ENCODE measurements at places on chromosomes 2 and 18. TPM values are rescaled to one million over a fixed set of nuclear protein-coding genes. Genes with fewer than 3 reads are reported as not detected.

DNA sequence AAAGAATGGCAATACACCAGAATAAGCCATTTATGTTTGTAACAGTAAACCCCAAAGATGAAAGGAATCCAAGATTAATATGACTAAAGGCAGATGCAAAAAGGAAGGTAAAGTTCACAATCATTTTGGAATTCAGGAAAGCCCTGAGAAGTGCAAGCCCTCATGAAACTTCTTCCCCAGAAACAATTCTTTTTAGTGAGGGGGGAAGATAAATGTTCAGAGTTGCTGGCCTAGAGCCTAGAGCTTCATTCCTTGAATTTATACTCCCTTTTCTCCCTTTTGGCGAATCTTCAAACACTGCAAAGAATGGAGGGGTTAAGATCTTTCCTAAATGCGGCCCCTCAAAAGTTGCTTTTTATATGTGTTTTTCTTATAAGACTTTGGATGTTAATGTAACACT lies 368.8 kb downstream of the MEIS1 start:
- DNase-seq = no peak

- no peak for DNase-seq
Observed at GRCh38 chr2:122129399-122129798, 373.9 kb downstream of the TSN start.

GRCh38 chr2:19670303-19670702 lies 231.5 kb downstream of the TTC32 start:
- DNase-seq = no peak

DNA sequence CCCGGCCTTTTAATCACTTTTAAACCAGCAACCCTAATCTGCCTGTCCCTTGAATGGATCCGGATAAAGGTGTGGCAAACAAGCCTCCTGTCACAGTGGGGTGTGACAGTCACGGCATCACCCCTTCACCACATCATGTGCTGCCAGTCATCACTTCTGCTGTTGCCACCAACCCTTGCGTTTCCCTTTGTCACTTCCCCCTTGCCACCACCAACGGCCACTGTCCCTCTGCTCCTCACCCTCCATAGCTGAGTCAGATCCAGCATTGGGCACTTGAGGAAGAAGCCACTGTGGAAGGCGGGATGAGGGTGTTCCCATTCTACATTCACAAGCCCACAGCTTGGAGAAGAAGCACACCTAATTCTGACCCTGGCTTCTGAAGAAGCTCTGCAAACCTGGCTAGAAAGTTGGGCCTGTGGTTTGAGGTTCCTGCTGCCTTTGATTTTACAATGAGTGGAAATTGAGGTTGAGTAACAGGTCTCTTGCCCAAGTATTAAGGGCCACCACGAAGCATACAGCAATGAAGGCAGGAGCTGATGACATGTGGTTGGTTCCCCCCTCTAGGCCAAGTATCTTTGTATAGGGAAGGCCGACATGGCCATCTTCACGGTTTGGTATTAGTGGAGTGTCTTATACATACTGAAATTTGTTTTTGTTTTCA lies 22.9 kb upstream of the DARS1 start:
- peak; percentile 88 for DNase-seq

DNA sequence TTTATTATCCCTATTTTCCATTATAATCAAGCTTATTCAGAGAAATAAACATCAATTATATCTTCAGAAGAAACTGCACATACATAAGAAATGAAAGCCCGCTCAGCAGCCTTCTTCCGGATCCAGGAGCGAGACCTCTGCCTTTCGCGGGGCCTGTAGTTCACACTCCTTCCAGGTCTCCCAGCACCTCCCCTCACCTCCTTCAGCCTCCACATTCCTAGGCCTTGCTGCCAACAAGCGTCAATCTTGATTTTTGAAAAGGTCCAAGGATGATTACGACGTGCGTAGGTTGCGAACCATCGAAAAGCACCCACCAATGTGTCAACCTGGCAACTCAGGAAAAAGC lies 355 bp upstream of the KIDINS220 start:
- no peak for DNase-seq

DNA sequence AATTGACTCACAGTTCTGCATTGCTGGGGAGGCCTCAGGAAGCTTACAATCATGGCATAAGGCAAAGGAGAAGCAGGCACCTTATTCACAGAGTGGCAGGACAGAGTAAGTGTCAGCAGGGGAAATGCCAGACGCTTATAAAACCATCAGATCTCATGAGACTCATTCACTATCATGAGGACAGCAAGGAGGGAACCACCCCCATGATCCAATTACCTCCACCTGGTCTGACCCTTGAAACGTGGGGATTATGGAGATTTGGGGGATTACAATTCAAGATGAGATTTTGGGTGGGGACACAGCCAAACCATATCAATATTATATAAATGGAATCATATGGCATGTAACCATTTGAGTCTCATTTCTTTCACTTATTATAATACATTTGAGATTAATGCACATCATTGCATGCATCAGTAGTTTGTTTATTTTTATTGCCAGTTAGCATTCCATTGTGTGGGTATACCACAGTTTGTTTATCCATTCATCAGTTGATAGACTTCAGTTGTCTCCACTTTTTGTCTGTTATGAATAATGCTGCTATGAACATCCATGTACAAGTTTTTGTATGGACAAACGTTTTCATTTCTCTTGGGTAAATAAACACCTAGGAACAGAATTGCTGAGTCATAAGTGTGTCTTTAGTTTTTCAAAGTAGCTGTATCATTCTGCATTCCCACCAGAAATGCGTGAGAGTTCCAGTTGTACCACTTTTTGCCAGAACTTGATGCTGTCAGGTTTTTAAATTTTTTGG lies 5.8 kb upstream of the SRBD1 start:
- no peak for DNase-seq

DNA sequence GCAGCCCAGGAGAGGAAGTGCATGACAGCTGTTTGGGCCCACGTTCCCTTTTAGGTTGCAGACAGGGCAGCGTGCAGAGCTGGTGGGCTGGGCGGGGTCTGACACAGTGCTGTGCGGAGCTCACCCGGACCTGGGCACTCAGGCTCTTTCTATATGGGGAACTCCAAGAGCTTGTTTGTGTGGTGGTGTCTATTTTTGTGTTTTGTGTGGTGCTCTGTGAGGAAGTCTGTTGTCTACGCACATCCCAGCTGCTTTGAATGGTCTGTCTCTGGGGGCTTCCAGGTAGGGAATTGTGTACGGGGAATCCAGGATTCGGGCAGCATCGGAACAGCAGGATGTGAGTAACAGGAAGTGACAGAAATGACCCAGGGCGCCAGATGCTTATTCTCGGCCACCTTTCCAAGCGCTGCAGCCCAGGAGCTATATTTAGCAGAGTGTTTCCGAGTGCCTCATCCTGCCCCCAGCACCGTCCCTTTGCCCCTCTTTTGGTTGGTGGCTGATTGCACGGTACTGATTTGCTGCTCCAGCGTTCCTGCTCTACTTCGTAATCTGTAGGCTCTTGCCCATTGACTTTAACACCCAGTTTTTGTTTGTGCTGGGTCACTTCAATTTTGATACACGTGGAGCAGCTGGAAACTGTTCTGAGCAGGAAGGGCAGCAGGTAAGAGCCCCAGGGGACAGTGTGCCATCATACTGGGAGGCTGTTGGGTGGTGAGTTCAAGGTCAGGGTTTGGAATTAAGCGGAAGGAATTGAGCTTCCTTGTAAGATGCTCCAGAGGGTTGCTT lies 64.7 kb downstream of the DGKD start:
- no peak for DNase-seq

DNA sequence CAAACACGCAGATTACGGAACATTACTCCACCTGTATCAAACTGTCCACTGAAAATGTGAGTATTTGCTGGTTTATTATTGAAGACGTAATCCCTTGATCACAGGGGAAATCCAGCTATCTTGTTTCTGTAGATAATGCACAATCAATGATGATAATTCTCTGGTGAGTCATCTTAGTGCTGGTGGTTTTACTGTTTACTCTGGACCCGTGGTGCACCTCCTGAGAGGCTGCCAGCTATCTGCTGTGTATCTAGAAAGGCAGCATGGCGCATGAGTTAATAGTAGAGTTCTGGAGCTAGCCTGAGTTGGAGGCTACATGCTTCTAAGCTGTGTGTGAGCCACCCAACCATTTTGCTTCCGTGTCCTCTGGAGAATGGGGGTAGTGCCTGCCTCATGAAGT lies 6.5 kb downstream of the NCAPH start:
- DNase-seq = no peak

DNA sequence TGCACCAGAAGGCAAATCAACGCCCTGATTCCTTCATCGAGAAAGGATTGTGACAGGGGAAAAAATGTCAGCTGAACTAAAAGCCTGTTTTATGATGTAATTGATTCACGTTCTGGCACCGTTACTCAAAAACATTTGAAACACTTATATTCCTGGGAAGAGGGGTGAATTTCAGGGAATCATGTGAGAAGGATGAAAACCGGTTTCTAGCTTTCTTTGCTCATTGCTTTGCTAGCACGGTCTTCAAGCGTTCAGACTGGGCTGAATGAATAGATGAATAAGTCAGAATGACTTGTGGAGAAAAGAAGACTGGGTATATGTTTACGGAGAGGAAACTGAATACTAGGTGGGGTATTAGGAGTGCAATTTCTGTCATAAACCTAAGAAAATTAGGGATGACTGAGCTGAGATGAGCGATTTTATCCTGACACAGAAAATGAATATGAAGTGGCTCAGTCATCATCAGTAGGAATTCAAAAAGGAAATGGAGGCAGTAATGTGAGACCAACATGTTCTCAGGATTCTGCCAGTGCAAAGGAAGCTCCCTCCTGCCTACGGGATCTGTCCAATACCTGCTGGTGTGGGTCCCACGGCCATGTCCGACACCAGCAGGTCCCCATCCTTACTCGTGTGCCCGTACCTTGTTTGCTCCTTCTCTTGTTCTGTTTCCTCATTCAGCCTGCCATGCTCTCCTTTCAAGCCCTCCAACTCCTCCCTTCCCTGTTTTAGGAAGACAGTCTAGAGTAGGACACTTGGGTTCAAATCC lies 124.7 kb upstream of the ARL5A start:
- no peak for DNase-seq

DNA sequence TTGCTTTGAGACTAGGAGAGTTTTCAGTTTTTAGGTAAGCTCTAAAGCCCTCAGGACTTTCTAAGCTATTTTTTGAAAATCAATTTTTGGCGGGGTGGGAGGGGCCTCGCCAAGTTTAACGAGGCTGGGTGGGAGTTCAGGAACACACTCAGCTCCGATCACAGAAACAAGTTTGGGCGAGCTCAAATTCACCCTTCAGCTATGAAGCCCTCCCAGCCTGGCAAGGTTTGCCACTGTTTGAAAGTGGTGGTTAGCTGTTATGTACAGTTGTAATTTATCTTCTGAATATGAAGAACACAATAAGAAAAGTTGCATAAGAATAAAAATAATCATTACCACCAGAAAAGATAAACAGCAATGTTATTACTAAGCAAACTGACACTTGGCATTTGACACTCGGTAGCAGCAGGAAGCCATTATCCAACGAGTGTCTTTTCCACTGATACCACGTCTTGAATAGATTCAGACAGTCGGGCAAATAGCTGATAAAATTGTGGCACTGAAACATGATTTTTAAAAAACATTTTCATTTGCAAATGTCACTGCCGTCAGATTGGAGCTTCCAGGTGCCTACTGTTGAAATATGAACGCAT lies 59.8 kb downstream of the KCTD1 start:
- DNase-seq = no peak

DNA sequence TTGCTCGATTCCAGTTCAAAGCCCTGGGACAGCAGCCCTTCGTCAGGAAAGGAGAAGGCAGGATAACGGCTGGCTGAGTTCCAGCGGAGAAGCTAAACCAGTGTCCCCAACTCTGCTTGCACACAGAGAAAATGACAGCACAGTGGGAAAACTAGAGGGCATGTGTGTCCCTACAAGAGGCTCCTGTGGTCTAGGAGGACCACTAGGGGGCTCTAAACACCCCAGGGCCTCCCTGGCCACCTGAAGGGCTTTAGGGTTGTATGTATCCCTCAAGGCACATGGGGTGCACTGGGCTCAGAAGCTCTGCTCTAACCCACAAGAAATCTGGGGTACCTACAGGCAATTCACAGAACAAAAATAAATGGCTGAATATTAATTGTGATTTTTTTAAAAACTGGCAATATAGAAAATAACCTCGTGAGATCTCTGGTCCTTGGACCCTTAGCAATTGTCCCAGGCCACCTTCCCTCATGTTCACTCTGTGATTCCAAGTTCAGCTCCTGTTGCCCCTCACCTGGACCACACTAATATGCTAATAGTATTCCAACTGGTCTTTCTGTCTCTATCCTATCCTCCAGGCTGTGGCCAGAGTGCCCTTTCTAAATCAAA lies 17.5 kb downstream of the STAT1 start:
- no peak for DNase-seq

GRCh38 chr2:167750675-167751074 lies 496.7 kb downstream of the STK39 start:
- DNase-seq = no peak

- DNase-seq = no peak
Observed at GRCh38 chr2:171402906-171403580, 30.7 kb downstream of the METTL8 start.

- DNase-seq = peak; percentile 83
Observed at GRCh38 chr2:200305797-200306195, 697 bp upstream of the SPATS2L start.

GRCh38 chr2:10620481-10620880 lies 69.3 kb downstream of the NOL10 start:
- no peak for DNase-seq

DNA sequence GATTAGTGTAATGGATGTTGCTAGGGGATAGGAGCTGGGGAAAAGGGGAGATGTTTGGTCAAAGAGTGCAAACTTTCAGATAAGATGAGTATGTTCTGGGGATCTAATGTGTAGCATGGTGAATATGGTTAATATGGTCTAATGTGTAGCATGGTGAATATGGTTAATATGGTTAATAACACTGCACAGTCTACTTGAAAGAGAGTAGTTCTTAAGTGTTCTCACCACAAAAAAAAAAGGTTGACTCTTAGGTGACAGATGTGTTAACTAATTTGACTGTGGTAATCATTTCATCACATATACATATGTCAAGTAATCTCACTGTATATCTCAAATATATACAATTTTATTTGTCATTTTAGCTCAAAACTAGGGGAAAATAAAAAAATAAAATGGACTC lies 121.3 kb upstream of the CD226 start:
- DNase-seq = no peak

- DNase-seq = no peak
Observed at GRCh38 chr18:72235422-72235821, 308.7 kb downstream of the CBLN2 start.

The FMNL2 gene
- total RNA-seq = 45.0 TPM

The CENPA gene
- not detected for total RNA-seq

The GLI2 gene
- 21.1 TPM for total RNA-seq

The GALNT5 gene
- 0.19 TPM for total RNA-seq

The ASB18 gene
- total RNA-seq = not detected

The ST8SIA3 gene
- not detected for total RNA-seq

The SLC14A1 gene
- total RNA-seq = 1.4 TPM

The CLK1 gene
- total RNA-seq = 91.2 TPM

The NETO1 gene
- 0.62 TPM for total RNA-seq

The EN1 gene
- 2.4 TPM for total RNA-seq

Measured in posterior vena cava (tissue), 2 donors.